Activated CD4-positive, alpha-beta T cell treated with anti-CD3 and anti-CD28 coated beads, Interleukin-2, amount 50 U/mL, for 4 hours (primary cell): ENCODE measurements at places on chromosomes 3 and 15.
A peak's percentile ranks its signal among the peaks of the same experiment; 100 is the strongest.

DNA sequence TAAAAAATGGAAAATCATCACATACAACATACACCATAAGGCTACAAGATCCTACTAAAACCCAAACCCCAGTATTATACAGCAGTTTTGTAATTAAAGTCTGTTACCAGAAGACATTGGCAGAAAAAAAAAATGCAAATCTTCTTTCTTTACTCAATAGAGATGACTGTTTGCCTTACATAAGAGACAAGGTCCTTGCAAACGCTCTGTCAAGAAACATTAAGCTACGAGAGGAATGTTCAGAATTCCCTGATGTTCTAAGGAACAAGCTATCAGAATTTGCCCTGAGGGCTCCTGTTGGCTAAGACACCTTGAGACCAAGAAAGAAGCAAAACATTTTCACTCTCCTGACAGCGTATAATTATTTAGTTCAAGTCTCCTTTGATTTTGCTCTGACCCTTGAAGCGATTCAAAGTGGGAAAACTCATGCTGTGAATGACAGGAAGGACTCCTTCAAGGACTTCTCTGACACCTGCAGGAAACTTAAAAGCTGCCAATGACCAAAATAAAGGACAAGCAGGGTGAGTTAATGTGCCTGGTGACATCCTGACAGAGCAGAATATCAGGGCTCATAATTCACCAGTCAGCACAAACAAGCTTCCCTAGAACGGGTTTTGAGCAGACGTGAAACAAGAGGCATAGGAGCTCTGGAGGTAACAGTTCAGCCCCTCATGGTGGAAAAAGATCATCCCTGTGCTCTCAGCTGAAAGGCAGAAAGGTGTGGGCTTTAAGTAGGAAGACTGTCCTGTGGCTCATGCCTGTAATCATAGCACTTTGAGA lies 2.5 kb downstream of the SCAMP2 start:
- no peak for DNase-seq

GRCh38 chr3:184295771-184296170 lies 3.3 kb upstream of the PSMD2 start:
- DNase-seq, result no peak

DNA sequence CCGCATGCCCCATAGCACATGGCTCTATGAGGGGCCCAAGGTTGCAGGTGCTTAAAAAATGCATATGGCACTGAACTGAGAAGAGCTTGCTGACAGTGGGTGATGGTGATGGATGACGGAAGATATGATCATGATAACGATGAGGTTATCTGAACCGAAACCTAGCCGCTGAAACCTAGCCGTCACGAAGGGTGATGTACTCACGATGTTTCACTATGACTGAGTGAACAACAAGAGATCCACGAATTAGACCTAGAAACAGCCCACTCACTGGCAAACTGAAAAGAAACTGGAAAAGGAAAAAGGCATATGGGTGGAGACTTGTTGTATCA lies 57.6 kb upstream of the BCL6 start:
- DNase-seq, result peak; percentile 52

DNA sequence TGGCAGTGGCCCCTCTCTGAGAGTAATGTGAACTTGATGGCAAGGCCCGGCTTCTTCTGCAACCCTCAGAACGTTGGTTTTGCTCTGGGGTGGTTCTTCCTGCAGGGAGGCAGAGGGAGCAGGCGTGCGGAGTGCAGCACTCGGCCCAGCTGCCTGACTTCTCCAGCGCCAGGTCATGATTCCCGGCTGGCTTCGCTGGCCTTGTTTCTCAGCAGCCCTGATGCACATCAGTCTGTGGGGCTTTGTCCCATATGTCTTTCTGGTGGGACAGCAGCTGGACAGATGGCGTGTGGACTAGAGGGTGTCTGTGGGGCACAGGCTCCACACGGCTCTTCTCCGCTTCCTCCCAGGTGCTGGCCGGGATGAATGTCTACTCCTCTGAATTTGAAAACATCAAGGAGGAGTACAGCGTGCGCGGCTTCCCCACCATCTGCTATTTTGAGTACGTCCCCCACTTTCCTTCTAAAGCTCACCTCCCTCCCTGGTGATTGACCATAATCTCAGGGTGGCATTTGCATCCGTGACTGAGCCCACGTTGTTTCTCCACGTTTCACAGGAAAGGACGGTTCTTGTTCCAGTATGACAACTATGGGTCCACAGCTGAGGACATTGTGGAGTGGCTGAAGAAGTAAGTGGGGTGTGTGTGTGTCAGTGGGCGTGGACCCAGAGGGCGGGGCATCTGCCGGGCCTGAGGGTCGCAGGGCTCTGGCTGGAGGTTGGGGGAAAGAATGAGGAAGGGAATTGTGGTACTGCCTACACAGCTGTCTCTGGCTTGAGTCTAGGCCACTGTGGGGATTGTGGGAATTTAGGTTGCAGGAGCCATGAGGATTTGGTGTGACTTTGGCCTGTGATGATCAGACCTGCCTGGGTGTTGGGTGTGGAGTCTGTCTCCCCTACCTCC lies 57.1 kb downstream of the PDIA5 start:
- DNase-seq, result no peak

GRCh38 chr15:29309139-29309538 lies 39.5 kb upstream of the NSMCE3 start:
- no peak for DNase-seq

DNA sequence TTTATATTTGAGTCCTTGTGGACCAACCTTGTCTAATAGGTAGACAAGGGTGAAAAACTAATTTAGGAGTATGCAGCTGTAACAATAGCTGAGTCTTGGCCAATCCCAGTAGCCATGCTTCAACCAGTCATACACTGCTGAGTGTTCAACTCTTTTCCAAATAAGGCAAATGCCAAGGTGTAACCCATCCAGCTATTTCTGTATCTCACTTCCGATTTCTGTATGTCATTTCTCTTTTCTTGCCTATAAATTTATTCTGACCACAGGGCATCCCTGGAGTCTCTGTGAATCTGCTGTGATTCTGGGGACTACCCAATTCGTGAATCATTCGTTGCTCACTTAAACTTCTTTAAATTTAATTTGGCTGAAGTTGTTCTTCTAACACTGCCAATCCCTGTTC lies 93.2 kb downstream of the MAGI1 start:
- no peak for DNase-seq

GRCh38 chr15:86101818-86102217 lies 22.1 kb downstream of the AGBL1 start:
- no peak for DNase-seq

GRCh38 chr3:13518516-13518953 lies 30.4 kb upstream of the FBLN2 start:
- no peak for DNase-seq

GRCh38 chr3:30426293-30426993 lies 180.0 kb upstream of the TGFBR2 start:
- no peak for DNase-seq

GRCh38 chr3:185532901-185533300 lies 19.5 kb downstream of the LIPH start:
- no peak for DNase-seq

DNA sequence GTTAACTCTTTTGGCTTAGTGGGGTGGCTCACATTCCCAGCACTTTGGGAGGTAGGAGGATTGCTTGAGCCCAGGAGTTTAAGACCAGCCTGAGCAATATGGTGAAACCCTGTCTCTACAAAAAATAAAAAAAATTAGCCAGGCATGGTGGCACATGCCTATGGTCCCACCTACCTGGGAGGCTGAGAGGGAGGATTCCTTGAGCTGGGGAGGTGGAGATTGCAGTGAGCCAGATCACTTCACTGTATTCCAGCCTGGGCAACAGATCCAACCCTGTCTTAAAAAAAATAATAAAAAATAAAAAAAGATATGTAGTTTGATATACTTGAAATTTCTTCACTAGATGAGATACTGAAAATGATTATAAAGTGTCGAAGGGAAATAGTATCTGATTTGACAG lies 178.8 kb downstream of the TCF12 start:
- DNase-seq, result no peak

DNA sequence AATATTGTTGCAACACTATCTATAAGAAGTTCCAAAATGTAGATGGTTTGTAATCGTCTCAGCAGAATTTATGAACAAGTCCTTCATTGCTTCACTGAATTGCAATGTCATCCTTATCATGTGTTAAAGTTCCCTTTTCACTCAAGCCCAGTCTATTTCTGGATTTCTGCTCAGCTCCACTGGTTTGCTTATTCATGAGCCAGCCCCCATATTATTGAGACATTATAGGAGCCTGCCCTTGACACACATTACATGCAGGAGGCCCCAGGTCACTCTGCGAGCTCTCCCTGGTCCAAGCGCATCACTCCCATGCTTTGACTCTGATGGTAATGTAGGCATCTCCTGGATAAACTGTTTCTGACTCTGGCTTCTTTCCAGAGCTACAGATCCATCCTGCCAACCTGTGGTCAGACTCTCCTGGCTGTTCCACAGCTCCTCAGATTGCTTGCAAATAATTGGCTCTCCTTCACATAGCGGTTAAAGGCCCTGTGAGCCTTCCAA lies 56.9 kb downstream of the ABTB1 start:
- DNase-seq, result no peak

GRCh38 chr3:73258057-73258456 lies 196.6 kb downstream of the EBLN2 start:
- DNase-seq, result no peak

DNA sequence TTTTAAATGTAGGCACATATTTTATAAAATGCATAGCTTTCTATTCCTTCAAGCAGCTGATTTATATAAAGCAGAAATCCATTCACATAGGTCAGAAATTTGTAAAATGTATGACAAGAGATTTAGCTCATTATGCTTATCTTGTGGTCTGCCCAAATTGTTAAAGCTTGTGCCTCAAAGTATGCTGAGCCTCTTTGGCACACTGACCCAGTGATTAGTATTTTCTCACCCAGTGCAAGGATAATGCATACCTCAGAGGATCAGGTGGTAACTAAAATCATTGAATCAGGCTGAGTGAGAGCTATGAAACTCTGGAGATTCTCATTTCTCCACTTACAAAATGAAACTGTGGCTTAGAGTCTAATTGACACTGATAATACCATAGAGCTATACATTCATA lies 533.3 kb downstream of the FGF12 start:
- DNase-seq, result no peak

DNA sequence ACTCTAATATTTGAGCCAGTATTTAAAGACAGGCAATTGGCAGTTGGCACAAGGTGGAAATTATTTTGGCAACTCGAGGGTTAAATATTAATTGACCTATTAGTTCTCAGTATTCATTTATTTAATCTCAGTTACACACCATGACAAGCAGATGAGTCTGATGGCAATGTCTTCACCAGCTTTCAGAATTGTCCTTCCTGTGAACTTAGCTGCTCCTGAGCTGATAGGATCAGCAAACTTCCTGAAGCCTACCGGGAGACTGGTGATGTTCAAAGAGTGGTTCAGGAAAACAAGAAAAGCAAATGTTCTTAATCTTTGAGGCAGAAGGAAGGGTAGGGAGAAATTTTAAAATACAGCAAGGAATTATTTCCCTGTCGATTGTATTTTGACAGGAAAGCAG lies 522.2 kb downstream of the SOX2 start:
- no peak for DNase-seq

DNA sequence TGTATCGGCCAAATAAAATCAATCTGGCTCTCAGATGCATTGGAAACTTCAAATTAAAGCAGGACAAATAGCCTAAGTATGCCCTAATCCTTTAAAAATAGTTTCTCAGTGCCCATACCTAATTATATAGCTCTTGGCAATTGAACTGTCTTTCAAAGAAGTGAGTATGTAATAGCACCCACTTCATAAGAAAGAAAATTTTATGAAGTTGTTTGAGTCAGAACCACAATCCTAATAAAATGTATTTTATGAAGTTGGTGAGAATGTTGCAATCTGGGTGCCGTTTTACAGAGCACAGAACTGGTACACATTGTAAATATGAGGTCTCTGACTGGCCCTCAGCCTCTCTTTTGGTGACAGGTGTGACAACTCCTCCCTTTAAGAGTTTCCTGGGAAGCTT lies 45.4 kb downstream of the EPHB1 start:
- DNase-seq, result no peak

DNA sequence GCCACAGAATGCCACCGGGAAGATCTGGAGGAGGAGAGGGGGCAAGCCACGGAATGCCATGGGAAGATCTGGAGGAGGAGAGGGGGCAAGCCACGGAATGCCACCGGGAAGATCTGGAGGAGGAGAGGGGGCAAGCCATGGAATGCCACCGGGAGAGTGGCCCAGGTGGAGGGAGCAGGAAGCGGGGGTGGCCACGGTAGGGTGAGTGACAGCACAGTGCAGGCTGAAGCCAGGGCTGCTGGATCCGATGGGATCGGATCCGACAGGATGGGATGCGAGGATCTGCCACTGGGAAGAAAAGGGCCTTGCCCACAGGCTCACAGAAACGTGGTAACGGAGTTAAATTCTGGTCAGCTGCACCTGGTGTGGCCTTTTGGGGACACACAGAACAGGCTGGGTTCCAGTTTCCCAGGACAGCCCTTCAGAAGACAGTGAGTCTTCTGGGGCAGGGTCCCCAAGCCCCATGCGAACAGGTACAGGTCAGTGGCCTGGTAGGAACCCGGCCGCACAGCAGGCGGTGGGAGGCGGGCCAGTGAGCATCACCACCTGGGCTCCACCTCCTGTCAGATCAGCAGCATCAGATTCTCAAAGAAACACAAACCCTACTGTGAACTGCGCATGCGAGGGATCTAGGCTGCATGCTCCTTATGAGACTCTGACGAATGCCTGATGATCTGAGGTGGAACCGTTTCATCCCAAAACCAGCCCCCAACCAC lies 58.8 kb downstream of the XXYLT1 start:
- no peak for DNase-seq

- no peak for DNase-seq
Measured at GRCh38 chr3:66010348-66010738, 28.4 kb downstream of the MAGI1 start.

DNA sequence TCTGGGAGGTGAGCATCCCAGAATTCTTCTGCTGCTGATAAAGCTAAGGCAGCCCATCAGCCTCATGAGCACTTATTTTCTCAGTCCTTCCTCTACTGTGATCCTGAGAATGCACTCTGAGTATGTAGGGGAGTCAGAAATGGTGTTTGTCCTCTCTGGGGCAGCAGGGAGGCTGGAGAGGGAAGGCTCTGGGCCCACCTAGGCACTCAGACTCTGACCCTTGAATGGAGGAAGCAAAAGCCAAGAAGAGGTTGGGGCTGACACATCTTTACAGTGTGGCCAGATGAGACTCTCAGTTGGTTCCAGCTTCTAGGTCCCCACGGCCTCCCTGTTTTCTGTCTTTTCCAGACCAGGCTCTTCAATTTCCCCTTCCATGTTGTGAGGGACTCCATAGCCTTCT lies 36.1 kb upstream of the BLM start:
- DNase-seq, result no peak

GRCh38 chr3:194206320-194206719 lies 70.4 kb downstream of the HES1 start:
- no peak for DNase-seq

DNA sequence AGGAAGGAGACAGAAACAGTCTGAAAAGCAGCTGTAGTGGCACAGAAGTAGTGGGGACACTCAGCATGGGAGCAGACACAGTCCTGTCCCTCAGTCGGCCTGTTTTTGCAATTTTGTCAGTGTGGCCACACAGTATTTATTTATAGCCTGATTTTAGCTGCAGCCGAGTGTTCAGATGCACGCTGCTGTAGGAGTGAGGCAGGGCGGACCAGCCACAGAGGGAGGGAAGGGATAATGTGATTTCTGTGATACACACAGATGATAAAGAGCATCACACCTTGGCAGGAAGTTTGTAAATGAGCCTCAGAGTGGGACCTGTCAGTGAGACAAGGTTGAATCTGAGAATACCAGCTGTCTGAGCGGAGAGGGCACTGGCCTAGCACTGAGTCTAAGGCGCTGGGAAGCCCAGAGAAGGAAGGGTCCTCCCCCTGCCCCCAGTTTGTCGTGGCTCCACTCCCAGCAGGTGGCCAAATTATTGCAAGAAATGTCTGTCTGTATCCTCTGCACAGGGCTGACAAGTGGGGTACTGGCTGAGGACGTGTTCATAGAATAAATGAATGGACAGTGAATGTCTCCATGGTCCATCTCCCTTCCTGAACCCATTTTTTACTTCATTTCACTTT lies 3.8 kb downstream of the PSTPIP1 start:
- DNase-seq, result no peak
